HEK293T (cell line): ENCODE measurements at places on chromosomes 7 and 10.

DNA sequence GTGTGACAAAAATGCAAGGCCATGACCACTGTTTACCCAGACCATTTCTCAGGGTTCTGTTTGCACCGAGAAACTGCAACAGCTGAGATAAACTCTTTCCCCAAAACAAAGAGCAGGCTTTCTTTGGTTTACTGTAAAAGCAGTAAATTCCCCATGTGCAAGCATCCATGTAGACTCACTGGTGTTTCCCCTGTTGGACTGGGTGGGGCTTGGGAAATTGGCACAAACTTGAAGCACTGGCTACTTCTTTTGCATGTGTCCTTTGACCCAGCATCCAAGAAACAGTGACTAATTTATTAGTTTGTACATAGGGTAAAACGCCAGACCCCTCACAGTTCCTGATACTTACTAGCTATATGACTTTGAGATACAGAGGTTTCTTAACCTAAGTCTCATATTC lies 12.3 kb downstream of the IQUB start:
- no peak for DNase-seq

DNA sequence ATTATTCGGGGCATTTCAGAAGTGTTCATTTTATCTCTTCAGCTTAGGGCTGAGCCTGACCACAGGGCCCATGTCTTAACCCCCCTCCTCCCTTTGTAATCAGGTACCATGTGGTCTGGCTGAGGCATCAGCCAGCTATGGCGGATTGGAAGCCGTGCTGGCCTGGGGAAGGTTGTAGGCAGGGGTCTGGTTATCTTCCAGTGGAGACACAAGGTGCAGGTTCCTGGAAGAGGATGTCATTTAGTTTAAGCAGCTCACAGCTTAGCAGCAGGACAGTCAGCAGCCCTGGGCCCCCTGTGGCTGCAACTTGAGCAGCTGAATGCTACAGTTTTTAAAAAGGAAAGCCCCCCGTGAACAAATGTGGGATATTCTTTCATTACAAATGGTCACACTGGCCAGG lies 22.1 kb downstream of the BAG3 start:
- no peak for DNase-seq

DNA sequence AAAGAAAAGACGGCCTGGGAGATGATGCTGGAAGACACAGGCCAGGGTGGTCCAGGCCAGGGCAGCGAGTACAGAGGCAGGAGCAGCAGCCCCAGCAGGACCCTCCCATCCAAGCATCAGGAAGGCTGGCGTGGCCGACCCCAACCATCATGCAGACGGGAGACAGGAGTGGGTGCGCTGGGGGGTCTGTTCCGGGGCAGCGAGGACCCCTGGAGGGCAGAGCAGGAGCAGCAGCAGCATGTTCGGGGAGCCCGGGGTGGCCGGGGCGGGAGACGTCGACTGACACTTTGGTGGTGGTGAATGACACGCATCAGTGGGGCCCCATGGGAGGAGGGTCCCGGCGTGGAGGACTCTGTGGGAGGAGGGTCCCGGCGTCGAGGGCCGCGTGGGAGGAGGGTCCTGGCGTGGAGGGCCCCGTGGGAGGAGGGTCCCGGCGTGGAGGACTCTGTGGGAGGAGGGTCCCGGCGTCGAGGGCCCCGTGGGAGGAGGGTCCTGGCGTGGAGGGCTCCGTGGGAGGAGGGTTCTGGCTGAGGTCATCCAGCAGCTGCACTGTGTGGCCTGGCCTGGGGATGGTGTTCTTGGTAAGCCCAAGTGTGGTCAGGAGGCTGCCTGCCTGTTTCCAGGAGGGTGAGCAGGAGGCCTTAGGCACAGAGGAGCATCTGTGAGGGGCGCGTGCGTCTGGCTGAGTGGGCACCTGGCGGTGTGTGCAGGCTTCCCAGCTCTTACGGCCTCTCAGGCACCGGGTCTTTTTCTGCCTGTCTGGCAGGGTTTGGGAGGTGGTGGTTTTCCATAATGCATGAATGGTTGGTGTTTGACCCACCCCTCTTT lies 38.9 kb downstream of the FAM20C start:
- no peak for DNase-seq

DNA sequence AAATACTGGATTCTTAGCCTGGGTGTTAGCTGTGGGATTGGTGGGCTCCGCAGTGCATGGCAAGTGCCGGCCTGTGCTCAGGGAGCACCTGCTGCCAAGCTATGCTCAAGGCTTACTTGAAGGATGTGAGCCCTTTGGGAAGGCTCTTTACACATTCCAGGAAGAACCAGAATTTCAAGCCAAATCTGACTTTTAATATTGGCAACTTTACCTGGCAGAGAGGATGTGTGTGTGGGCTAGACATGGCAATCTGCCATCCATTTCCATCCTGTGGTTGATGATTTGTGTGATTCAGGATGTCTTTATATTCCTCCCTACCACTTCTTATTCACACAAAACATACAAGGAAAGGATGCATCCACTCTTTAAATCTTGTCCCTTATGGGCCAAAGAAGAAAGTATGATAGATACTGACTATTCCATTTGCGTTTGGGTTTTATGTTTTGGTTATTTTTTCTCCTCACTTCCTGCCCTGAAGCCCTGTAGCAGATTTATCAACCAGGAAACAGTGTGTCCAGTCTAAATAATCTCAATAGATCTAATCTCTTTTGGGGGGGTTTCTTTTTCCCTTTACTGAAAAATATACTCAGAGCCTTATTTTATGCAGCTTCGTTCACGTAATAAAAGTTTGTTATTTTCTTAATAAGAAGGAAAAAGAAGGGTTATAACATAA lies 247.1 kb downstream of the COBL start:
- no peak for DNase-seq

DNA sequence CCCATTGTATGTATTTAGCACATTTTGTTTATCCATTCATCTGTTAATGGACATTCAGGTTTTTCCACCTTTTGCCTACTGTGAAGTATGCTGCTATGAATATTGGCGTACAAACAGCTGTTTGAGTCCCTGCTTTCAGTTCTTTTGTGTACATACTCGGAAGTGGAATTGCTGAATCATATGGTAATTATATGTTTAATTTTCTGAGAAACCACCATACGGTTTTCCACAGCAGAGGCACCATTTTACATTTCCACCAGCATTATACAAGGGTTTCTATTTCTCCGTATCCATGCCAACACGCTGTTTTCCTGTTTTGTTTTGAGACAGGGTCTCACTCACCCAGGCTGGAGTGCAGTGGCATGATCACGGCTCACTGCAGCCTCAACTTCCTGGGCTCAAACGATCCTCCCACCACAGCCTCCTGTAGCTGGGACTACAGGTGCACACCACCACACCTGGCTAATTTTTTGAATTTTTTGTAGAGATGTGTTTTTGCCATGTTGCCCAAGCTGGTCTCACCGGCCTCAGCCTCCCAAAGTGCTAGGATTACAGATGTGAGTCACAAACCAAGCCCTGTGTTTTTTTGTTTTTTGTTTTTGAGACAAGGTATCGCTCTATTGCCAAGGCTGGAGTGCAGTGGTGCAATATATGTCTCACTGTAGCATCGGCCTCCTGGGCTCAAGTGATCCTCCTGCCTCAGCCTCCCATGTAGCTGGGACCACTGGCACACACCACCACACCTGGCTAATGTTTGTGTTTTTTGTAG lies 22.1 kb upstream of the FBXW4 start:
- no peak for DNase-seq

- no peak for DNase-seq
Observed at GRCh38 chr7:2196381-2197378, 36.1 kb downstream of the MAD1L1 start.

DNA sequence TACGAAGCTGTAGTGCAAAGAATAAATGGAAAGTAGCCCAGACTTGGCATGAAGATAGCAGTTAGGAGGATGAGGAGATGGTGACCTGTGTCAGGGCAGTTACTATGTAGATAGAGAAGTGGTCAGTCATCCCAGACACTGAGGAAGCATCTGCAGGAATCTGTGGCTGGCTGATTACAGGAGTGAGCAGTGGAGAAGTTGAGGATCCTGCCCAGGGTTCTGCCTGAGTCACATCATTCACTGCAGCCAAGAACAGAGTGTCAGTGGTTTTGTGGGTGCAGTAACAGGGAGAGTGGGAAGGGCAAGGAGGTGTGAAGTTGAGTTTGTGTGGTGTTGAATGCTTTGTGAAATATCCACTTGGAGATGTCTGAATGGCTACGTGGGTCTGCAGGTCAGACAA lies 676.4 kb upstream of the NRP1 start:
- no peak for DNase-seq

DNA sequence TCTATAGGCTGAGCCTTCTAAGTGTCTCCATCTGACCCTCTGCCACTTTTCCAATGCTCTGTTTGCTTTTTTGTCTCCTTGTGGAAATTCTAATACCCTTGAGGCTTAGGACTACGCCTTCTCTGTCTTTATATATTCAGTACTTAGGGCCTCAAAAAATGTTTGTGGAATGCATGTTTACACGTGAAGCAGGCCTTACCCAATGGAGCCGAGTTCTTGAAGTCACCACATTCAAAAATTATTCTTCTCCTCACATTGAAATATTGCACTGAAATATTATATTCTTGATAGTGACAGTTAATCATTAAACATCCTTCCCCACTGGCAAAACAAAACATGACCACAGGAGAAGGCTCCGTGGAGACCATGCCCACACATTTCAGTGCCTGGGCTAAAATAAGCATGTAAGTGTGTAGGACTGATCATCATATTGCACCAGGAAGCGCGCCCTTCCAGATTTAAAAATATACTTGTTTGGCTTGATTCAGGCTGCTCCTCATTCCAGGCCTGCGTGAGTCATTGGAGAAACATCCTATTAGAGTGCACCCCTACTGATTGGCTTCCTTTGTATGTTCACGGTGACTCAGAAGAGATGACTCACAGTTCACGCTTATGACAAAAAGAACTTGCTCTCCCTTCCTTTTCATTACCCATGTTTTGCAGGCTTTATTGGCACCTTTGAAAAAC lies 307.4 kb upstream of the AOAH start:
- DNase-seq = peak; percentile 49

- no peak for DNase-seq
Observed at GRCh38 chr7:131124001-131124629, 203.6 kb upstream of the MKLN1 start.

DNA sequence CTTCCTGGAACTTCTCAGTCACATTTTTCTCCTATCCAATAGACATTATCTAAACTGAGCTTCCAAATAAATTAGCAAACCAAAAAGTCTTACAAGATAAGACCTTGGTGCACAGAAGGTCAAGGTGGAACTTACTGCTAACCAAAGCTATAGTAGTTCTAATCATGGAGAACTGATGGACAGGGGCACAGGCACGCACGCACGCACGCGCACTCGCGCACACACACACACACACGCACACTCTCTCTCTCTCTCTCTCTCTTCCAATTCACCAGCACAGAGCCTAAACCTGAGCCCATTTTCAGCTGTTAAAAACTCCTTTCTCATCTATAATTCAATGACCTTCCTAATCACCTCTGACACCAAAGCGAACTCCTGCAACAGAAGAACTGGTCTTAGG lies 7.5 kb downstream of the FGFR2 start:
- no peak for DNase-seq

DNA sequence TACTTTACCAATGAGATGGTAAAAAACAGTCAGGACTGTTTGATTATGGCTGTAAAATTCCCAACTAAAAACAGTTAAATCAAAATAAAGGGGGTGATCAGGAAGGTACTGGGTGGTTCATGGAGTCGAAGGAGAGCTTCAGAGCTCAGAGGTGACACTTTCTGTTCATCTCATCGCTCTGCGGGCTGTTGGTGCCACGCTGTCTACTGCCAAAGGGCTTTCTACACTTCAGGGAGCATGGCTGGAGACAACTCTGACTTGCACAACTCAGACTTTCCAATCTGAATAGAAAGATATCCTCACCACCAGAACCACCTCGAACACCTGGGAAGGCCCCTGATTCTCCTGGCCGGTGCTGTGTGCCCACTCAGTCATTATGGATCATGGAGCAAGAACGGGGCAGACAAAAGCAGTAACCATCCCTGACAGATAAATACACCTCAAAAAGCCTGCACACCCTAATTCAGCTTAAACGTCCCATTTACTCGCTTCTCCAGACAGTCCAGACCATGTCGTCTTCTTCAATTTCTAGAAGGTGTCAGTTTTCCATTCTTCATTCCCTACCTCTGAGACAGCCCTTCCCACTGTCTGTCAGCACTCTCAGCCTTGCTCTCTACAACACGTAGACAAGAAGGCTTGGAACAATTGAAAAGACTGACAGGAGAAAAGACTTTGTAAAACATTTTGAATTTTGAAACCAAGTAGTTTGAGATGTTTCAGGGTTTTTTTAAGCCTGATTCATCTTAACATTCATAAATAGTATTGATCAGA lies 348.7 kb upstream of the NFE2L3 start:
- DNase-seq = no peak

- DNase-seq = no peak
Observed at GRCh38 chr10:47363781-47364180, 15.6 kb downstream of the RBP3 start.

DNA sequence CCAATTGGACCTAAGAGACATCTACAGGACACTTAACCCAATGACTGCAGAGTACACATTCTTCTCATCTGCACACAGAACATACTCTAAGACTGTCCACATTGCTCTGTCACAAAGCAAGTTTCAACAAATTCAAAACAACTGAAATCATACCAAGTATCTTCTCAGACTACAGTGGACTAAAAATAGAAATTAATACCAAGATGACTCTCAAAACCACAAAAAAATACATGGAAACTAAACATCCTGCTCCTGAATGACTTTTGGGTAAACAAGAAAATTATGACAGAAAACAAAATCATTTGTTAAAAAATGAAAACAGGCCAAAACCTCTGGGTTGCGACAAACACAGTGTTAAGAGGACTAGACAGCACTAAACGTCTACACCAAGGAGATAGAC lies 24.5 kb downstream of the SNX13 start:
- no peak for DNase-seq

GRCh38 chr7:24611130-24611529 lies 37.9 kb downstream of the PALS2 start:
- no peak for DNase-seq

DNA sequence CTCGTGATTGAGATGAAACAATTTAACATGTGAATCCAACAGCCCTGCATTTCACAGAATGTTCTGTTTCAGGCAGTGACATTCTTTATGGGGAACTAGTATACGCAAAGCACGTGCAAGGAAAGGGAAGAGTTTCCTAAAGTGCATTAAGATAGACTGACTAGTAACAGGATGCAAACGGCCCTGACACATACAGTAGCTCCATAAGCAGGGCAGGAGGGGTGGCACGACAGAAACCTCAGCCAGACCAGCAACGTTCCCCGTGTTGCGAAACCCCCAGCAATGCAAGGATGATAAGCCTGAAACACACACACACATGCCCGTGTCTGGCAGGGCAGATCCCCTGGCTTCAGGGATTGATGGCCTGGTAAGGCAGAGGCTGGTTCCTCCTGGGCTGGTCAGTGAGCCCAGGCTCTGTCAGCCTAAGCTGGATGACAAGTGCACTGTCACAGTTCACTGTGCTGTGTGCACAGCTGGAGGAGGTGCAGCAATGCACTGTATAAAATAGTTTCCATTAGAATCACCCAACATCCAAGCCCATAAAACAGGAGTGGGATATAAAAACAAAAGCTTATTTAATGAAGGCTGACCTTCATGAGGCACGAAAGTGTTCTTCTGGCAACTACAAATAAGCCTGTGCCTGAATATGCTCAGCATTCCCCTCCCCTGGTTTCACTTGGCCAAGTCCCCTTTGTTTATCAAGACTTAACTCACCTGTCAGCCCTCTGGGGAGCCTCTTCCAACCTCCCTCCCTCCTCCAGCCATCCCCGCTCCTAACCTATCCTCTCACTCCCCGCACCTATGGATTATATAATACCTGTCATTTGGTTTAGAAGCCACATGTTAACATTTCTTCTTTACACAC lies 88.8 kb downstream of the GSAP start:
- no peak for DNase-seq
